ENCODE measurements at places on chromosomes 13 and 19. TPM values are rescaled to one million over a fixed set of nuclear protein-coding genes. Genes with fewer than 3 reads are reported as not detected.

Gene HCST
- total RNA-seq = 26.0 TPM

- no peak overlapping the region for H3K4me3 ChIP-seq
- no peaks in the 10 kb centered on the region for H3K4me1 ChIP-seq
- no peak overlapping the region for H3K27ac ChIP-seq
- no peak for DNase-seq
These were observed 26.8 kb upstream of the TINCR start for GRCh38 chr19:5594521-5594950.

Gene ZNF497
- total RNA-seq = 1.2 TPM

DNA sequence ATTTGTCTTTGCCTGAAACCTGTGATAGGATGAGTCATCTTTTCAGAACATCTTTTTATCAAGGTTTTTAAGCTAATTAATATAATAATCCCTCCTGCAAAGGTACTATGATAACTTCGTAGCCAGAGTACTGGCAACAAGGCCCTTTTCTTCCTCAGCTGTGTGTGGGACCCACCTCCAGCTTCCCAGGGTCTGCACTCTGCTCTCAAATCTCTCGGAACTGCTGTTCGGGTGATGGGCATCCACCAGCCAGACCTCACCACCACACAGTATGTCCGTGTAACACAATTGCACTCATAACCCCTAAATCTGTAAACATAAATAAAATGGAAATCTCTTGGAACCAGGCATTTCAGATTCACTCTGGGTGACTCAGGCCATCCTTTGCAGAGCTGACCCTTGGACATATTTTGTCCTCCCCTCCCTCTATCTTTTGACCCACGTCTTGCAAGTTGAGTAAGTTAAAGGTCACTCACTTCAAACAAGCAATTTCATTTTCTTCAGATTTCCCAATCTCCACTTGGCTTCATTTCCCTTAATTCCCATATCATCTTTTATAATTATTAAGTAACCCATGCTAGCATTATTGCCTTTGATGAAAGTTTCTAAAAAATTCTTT lies 29.5 kb downstream of the COL4A1 start:
- no peak overlapping the region for H3K4me3 ChIP-seq
- H3K4me1 ChIP-seq = peaks cover 3% of the 10 kb centered on the region
- H3K27ac ChIP-seq = no peak overlapping the region
- no peaks in the 10 kb centered on the region for H3K27me3 ChIP-seq
- no peaks in the 10 kb centered on the region for H3K36me3 ChIP-seq
- no peak for DNase-seq

DNA sequence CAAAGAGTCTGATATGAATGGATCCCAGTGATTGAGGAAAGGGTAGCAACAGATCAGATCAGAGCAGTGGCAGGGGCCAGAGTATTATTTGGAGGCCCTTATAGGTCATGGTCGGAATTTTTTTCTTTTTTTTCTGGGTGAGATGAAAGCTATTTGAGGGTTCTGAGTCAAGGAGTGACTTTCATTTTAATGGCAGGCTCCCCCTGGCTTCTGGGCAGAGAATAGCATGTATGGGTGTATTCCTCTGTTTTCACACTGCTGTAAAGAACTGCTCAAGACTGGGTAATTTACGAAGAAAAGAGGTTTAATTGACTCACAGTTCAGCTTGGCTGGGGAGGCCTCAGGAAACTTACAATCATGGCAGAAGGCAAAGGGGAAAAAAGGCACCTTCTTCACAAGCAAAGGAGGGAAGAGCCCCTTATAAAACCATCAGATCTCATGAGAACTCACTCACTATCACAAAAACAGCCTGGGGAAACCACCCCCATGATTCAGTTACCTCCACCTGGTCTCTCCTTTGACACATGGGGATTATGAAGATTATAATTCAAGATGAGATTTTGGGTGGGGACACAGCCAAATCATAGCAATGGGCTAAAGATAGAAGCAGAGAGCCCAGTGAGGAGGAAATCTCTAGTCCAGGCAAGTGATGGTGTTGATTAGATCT lies 3.0 kb upstream of the SLC6A16 start:
- peaks cover 13% of the 10 kb centered on the region for H3K4me1 ChIP-seq
- H3K36me3 ChIP-seq = no peaks in the 10 kb centered on the region
- H3K27me3 ChIP-seq = no peaks in the 10 kb centered on the region
- no peak overlapping the region for H3K27ac ChIP-seq

DNA sequence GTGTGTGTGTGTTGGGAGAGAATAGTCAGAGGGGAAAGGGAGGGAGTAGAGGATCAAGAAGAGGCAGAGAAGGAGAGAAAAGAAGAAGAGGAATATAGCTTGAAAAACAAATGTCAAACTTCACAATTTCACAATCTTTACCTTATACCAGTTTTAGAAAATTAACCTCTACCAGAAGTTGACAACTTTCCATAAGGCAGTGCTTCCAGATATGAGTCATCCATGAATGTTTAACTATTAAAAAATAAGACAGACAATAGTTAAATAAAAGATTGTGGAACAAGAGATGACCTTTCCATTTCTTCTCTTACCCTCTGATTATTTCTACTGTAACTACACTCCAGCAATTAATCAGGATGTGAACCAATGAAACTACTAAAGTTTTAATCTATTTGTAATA lies 229.4 kb downstream of the ITGBL1 start:
- DNase-seq = no peak
- H3K27ac ChIP-seq = no peak overlapping the region
- no peaks in the 10 kb centered on the region for H3K4me1 ChIP-seq
- no peaks in the 10 kb centered on the region for H3K36me3 ChIP-seq

Measured in left lung (tissue), 14 donors.